Activated CD8-positive, alpha-beta memory T cell treated with anti-CD3 and anti-CD28 coated beads, Interleukin-2, amount 10 ng/mL, durations not matched to agents 7 days and 5 days (primary cell): ENCODE measurements at places on chromosomes 16 and 17. TPM values are rescaled to one million over a fixed set of nuclear protein-coding genes. Genes with fewer than 3 reads are reported as not detected.

DNA sequence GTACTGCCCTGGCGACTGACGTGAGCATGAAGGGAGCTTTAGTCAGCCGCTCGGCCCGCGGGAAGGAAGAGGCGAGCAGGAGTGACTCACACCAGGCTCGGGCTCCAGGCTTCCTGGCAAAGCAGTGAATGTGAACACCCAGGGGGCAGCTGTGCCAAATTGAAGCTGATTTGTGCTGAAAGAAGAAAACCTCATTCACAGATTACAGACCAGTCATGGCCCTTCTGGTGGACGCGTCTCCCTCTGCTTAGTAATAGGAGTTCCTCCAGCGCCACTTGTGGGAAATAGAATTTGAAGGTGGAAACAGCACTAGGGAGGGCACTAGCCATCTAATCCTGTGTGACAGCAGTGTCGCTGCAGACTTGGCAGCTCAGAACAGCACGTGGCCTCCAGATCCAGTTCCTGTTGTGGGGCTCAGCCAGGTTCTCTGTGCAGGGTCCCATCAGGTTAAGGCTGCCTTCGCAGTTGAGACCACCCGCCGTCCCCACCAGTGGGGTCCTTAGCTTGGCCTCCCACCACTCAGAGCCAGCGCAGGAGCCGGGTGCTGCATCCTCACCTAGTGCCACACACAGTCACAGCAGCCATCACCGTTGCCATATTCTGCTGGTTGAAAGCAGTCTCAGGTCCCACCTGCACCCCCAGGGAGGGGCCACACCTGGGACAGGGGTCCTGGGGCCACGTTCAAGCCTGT lies 164.5 kb upstream of the CHMP6 start:
- DNase-seq, result no peak

GRCh38 chr16:49466881-49467280 lies 93.3 kb downstream of the C16orf78 start:
- peak; percentile 35 for DNase-seq

DNA sequence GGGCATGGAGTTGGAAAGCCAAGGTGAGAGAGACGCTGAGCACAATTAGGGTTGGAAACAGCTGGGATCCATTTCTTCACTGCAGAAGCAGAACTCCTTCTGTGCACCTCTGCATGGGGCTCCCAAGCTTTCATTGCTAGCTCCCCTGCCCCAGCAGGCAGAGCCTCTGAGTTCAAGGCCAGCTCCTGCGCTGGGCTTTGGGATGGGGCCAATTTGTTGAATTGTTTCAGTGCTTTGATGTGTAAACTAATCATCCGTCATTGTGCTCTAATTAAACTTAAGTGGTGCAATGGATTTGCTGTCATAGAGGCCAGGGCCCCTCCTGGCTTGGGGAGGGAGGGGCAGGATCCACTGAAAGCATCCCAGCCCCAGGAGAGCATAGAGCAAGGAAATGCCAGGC lies 13.5 kb upstream of the LYRM9 start:
- no peak for DNase-seq

DNA sequence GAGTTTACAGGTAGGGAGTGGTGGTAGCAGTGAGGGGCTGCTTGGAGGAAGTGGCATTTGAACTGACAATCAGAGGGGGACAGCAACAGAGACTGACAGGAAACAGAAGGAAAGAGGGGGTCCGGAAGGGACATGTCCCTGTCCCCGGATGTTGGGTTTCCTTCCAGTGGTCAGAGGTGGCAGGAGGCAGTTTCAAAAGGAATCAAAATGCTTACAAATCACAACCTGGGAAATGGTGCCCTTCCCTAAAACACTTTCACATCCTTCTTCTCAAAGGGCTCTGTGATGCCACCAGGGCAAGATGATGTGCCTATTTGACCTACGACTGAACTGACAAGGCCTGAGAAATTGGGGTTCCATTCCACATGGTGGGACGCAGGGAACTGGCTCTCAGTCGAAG lies 19.7 kb downstream of the ADGRG1 start:
- DNase-seq, result no peak

DNA sequence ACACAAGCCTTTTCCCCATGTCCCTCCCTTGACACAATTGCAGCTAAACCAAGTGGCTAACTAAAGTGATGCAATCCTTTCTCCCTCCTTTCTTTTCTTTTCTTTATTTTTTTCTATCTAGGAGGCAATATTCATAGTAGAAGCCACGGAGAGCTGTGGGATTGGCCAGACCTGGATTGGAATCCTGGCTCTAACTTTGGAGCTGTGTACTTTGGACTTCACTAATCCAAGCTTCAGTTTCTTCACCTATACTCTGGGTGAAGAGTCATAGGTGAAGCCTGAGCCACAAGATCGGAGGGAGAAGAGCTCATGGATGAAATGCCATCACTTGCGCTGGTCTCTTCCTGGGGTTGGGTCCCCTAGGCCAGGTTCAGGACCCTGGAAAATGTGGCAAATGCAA lies 177.2 kb downstream of the IRX5 start:
- no peak for DNase-seq

GRCh38 chr16:87864331-87864989 lies 4.8 kb downstream of the SLC7A5 start:
- DNase-seq, result no peak

GRCh38 chr17:73341350-73342049 lies 29.7 kb upstream of the CDC42EP4 start:
- no peak for DNase-seq

DNA sequence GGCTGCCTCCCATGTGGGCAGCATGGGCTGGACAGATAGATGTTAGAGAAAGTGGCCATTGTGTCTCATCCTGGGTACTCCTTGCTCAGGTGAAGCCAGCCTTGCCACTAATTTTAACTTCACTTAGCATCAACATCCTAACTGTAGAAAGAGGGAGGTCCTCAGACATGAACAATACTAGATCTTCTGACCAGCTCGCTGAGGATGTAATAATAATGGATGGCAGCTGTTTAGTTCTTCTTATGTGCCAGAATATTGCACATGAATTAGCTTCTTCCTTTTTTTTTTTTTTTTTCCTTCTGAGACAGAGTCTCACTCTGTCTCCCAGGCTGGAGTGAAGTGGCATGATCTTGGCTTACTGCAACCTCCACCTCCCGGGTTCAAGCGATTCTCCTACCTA lies 232.4 kb downstream of the CCDC182 start:
- no peak for DNase-seq

GRCh38 chr16:85195271-85195647 lies 83.0 kb upstream of the CIBAR2 start:
- no peak for DNase-seq

The NXN gene
- 0.14 TPM for total RNA-seq

The KRT12 gene
- not detected for total RNA-seq

The ACE gene
- 2.2 TPM for total RNA-seq

The ALOX15 gene
- not detected for total RNA-seq
